CD4-positive, alpha-beta T cell treated with Interleukin-10 for 1 hour (primary cell): ENCODE measurements at places on chromosomes 1 and 21.
A peak's percentile ranks its signal among the peaks of the same experiment; 100 is the strongest.

DNA sequence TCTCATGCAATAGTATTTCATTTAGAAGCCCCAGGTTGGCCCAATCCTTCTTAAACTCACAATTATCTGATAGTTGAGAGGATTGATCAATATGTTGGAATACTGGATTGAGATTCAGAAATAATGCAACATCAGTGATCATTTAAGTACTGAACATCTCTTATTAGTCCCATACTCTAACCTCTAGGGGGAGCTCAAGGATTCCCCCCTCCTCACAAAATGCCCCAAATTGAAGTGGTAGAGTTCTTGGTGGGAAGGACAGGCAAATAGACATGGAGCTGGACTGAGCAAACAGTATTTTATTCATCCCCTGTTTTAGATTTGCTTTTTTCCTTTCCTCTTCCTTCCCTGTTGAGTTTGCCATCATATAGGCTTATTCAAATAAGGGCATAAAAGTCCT, 62.8 kb downstream of the NGF start:
- DNase-seq: no peak

- DNase-seq: no peak
Measured at GRCh38 chr21:46393451-46393940, 65.2 kb upstream of the DIP2A start.

DNA sequence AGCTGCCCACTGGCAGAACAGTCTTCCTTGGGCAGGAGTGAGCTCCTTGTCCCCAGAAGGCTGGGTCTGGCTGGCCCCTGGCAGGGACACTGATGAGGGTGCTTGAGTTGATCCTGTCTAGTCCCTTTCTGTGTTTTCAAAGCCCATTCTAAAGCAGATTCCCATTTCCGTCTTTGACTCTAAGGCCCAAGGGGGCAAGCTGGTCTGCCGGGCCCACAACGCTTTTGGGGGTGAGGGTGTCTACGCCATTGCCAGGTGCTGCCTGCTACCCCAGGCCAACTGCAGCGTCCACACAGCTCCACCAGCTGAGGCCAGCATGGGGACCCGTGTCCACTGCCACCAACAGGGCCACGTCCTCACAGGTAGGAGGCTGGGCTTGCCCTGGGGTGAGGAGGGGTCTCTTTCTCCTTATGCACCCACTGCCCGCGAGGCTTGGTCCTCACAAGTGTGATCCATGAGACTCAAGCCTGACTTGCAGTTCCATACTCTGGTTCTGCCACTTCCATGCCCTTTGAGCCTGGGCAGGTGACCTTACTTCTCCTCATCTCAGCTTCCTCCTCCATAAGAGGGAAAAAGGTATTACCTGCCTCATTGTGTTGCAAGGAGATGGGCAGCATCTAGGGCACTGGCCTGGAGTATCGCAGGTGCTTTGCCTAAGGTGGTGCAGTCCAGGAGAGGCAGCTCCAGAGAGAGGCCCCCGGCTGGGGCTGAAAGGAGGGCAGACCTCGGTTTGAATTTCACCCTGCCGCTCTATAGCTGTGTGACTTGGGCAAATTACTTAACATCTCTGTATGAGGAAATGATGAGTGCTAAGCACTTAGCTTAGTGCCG, 20.2 kb downstream of the PCSK9 start:
- DNase-seq: no peak

- DNase-seq: peak; percentile 12
Measured at GRCh38 chr1:243595527-243596210, 254.4 kb downstream of the AKT3 start.

GRCh38 chr1:227317523-227318015, 723 bp downstream of the CDC42BPA start:
- DNase-seq: no peak

GRCh38 chr1:1173061-1173792, 453 bp upstream of the TTLL10 start:
- DNase-seq: no peak

DNA sequence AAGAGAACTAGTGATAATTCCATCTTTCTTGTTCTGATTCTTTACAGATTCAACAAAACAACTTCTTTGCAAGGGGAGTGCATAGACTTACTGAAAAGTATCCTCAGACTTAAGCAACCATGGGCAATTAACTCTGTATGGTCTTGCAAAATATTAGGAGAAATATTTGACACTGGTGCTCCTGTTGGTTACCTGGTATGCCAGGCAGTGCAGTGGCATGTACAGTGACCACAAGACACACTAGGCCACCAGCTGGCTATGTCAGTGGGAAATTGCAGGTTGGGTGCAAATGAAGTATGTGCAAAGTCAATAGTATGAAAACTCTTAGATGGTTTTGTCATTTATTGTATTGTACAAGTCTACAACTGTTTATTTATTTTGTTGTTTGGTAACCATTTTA, 34.5 kb downstream of the EPS15 start:
- no peak for DNase-seq

DNA sequence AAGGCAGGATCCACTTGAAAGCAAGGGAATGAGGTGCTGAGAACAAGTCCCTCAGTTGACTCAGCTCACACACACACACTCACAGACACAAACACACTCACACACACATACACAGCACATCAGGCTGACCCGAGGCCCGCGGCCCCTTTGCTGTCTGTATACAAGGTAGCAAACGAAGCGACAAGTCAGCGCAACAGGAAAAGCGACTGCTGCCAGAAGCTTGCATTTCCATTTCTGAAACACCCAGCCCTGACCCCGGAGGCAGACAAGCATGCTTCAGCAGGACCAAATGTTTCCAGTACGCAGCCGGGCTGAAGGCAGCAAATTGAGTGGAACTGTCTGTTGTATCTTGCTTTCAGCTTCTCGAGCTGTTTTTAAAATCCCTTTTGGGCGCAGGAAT, 501.6 kb downstream of the NPHP4 start:
- no peak for DNase-seq

DNA sequence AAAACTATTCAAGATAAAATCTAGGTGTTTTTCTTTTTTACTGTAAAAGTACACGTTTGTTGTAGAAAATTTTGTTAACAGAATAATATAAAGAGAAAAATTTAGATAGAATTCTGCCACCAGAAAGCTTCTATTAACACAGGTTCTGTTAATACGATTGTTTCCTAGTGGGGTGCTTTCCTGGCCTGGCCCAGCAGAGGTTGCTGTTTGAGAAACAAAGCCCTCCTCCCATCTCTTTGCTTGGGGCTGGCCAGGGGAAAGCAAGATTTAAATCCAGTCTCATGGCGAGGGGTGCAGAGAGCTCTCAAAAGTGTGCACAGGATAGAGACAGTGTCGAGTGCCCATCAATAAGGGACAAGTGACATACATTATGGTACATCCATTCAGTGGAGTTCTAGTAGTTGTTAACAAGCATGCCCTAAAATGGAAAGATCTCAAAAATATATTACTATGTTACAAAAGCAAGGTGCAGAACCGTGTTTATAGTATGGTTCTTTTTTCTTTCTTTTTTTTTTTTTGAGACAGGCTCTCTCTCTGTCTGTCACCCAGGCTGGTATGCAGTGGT, 14.6 kb upstream of the ACBD3 start:
- DNase-seq: no peak

- no peak for DNase-seq
Measured at GRCh38 chr21:26366781-26367180, 196.2 kb upstream of the APP start.

GRCh38 chr1:169538998-169539871, 47.0 kb downstream of the F5 start:
- DNase-seq: no peak

GRCh38 chr1:32151319-32151787, 28.1 kb upstream of the TXLNA start:
- no peak for DNase-seq

GRCh38 chr1:23227806-23228205, 10.5 kb upstream of the HTR1D start:
- no peak for DNase-seq

- DNase-seq: no peak
Measured at GRCh38 chr1:53037159-53037558, 24.9 kb upstream of the PODN start.

DNA sequence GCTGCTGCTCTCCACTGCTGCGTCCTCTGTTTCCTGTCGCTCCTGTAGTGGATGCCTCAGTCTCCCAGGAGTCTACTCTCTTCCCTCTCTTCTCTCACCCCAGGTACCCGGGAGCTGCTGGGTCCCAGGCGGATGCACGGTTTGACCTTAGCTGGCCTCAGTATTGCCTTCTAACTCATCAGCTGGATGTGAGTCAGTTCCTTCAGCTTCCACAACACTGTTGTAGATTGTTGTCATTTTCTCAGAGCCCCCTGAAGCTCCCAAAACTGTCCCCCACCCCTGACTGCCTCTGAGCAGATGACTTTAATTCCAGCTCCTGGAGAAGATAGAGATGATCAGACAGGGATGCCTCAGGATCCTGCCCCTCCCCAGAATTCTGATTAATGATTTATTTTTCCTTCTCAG, 7.2 kb downstream of the CNIH3 start:
- no peak for DNase-seq

GRCh38 chr1:241213139-241213538, 143.9 kb downstream of the RGS7 start:
- DNase-seq: no peak

DNA sequence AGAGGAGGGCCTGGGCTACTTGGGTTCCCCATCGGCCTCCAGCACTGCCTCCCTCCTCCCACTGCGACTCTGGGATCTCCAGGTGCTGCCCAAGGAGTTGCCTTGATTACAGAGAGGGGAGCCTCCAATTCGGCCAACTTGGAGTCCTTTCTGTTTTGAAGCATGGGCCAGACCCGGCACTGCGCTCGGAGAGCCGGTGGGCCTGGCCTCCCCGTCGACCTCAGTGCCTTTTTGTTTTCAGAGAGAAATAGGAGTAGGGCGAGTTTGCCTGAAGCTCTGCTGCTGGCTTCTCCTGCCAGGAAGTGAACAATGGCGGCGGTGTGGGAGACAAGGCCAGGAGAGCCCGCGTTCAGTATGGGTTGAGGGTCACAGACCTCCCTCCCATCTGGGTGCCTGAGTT, 24.4 kb downstream of the EIF2D start:
- no peak for DNase-seq

- DNase-seq: no peak
Measured at GRCh38 chr1:119075614-119076013, 64.8 kb downstream of the WARS2 start.

- no peak for DNase-seq
Measured at GRCh38 chr1:107213225-107213624, 72.4 kb downstream of the NTNG1 start.

GRCh38 chr1:159187647-159188374, 16.4 kb downstream of the CADM3 start:
- DNase-seq: no peak

- DNase-seq: no peak
Measured at GRCh38 chr1:206885341-206886060, 11.7 kb upstream of the IL24 start.

DNA sequence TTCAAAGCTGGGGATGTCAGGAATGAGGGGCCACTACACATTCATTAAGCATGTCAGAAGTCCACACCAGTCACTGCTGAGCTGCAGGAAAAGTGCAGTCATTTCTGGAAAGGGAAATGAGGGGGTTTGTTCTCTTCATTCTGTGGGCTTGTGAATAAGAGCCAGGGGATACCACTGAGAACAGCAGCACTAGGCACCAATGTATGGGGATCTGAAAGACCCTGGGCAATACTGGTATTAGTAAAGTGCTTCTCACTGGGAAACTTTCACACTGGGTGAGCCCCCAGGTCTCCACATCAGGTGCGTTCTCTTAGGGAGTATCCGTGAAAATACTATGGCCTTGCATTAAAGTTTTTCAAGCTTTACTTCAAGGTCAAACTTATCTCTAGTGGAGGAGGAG, 49.9 kb downstream of the TGFB2 start:
- DNase-seq: no peak

DNA sequence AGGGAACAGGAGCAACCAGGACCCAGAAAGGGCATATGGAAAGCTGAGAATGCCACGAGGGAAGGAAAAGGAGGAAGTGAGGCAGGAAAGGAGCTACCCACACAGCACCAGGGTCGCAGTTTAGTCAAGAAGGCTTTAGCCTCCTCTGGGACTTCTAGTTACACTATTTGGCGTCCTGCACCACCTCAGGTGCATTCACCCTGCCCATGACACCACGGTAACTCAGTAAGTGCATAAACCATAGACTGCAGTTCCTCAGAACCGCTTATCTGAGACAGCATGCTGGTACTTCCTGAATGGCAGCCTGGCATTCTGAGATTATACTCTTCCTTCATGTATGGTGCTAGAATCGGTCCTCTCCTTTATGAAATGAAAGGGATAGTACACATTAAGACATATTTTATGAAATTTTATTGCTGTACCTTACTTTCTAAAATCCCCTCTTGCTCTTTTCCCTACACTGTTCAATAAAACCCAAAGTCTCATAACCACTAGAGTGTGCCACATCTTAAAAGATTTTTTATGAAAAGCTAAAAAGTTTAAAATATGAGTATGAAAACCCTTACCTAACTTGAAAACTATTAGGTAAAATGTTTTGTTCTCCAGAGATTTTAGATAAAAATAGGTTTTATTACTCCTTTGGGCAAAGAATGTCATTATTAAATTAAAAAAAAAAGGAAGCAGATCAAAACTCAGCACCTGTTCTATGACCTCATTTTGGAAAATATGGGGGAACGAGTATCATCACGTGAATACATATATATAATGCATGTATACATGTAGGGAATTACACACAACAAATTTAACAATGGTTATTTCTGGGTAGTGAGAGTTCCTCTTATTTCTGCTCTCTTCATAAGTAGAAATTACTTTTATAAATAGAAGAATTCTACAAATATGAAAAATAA, 67.3 kb downstream of the VAV3 start:
- DNase-seq: peak; percentile 13

GRCh38 chr1:157025385-157025784, 20.2 kb downstream of the ARHGEF11 start:
- DNase-seq: no peak

- DNase-seq: no peak
Measured at GRCh38 chr1:214991691-214992315, 90.7 kb upstream of the KCNK2 start.

GRCh38 chr21:38544661-38545060, 46.4 kb upstream of the ERG start:
- DNase-seq: no peak

DNA sequence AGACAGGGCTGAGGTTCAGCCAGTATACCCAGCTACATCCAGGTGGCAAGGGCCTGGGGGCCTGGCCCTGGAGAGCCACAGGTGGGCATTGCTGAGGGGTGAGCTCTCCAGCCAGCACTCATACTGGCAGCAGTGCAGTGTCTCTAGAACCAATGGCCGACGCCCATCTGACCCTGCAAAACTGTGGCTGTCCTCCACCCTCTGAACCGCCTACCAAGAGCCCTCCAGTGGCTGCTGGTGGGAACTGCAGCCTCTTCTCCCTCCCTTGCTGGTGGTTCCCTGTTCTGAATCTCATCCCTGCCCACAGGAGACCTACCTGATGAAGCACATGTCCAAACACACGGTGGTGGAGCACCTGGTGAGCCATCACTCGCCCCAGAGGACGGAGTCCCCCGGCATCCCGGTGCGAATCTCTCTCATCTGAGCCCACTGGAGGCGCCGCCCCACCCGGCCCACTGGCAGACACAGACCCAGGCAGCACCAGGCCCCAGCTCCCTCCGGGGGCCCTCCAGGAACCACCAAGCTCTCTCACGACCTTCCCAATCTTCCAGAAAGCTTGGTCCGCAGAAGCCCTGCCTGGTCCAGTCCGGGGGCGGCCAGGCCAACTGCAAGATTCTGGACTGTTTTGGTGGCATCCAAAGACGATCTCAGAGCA, 22.1 kb downstream of the A3GALT2 start:
- DNase-seq: peak; percentile 62

GRCh38 chr1:246632281-246633168, 66.3 kb downstream of the CNST start:
- DNase-seq: no peak

- DNase-seq: no peak
Measured at GRCh38 chr1:43832255-43832654, 101.3 kb upstream of the ARTN start.

GRCh38 chr1:43963006-43963405, 6.8 kb upstream of the DPH2 start:
- no peak for DNase-seq

GRCh38 chr1:80305466-80305865, 1298.9 kb upstream of the ADGRL4 start:
- DNase-seq: no peak
